ENCODE measurements at places on chromosomes 7 and 10. TPM values are rescaled to one million over a fixed set of nuclear protein-coding genes. Genes with fewer than 3 reads are reported as not detected.

Gene MYO1G
- total RNA-seq = 2.2 TPM

- peaks cover 25% of the 10 kb centered on the region for H3K4me1 ChIP-seq
- no peaks in the 10 kb centered on the region for H3K27me3 ChIP-seq
- H3K4me3 ChIP-seq = peak overlapping the region; percentile 69
- H3K27ac ChIP-seq = peak overlapping the region; percentile 94
These were observed 31.1 kb upstream of the TOMM7 start for GRCh38 chr7:22853674-22854157.

DNA sequence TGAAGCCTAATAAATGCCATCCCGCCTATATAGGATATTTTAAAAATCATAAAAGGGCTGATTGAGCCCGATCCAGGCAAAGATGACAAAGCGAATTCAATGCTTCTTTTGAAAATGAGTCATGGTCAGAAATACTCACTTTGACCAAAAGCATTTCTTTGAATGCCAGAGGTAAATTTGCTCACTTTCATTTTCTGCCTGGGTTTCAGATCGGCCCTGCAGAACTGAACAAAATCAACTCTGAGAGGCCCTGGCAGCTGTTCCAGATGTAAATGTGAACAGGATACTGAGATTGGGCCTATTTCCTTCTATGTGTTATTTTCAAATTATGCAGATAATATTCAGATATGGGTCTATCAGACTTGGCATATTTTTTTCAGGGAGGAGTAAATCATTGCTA, 114.8 kb upstream of the ARID5B start:
- peaks cover 7% of the 10 kb centered on the region for H3K4me1 ChIP-seq
- H3K4me3 ChIP-seq = no peak overlapping the region

GRCh38 chr7:112212571-112212970, 6.1 kb downstream of the ZNF277 start:
- H3K27ac ChIP-seq = peak overlapping the region; percentile 64
- no peak for DNase-seq
- H3K4me1 ChIP-seq = peaks cover 36% of the 10 kb centered on the region
- H3K27me3 ChIP-seq = no peaks in the 10 kb centered on the region
- H3K36me3 ChIP-seq = no peaks in the 10 kb centered on the region

- H3K36me3 ChIP-seq = peaks cover 27% of the 10 kb centered on the region
- no peaks in the 10 kb centered on the region for H3K4me1 ChIP-seq
- no peak overlapping the region for H3K27ac ChIP-seq
- no peak overlapping the region for H3K4me3 ChIP-seq
- H3K27me3 ChIP-seq = no peaks in the 10 kb centered on the region
- DNase-seq = no peak
These were observed 31.5 kb downstream of the CUL1 start for GRCh38 chr7:148729984-148730733.

DNA sequence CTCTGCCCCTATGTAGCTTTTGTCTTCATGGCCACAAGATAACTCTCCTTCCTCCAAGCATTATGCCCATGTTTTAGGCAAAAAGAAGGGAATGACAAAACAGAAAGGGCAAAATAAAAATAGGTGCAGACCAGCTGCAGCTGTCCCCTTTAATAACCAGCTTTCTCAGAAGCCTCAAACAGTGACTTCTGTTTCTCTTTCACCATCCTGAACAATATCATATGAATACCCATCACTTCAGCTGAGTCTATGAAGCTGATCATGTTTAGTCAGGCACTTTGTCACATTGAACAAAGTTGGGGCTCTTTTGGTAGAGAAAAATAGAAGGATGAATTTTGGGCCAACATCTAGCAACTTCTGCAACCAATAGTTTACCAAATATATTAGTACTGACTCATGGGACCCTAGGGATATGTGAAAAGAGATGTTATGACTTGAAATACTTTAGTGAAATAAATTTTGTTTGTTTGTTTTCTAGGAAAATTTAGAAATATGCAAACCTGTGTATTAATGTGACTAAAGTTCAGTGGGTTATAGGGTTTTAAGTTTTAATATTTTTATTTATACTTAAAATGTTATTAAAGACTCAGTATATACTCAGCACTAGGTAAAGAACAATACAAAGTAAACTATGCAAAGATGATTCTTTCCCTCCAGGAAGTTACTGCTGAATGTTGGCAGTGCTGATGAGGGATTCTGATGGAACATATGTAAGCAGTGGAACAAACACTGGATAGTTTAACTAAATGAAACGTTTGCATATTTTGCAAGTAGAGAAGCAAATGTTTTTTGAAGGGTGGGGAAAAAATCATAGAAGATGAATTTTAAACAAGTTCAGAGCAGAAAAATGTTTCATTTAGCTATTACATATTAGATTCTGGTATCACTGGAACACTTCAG, 133.7 kb downstream of the FOXP2 start:
- H3K27ac ChIP-seq = no peak overlapping the region
- DNase-seq = no peak
- H3K4me1 ChIP-seq = no peaks in the 10 kb centered on the region

DNA sequence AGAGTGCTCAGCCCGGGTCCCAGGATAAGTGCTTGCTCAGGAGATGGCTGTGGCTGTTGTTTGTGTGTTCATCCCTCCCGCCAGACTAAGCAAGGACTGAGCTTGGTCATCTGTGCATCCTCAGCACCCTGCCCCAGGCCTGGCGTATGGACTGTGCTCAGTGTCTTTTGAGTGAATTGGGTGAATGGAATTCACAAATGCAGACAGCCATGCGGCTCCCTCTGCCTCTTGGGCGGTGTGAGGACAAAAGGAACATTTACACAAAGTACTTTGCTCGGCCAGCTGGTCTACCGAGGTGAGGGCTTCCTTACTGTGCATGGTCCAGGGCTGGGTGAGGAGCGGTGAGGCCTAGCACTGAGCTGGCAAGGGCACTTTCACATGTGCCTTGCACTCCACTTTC, 120.2 kb downstream of the CDH23 start:
- H3K4me3 ChIP-seq = no peak overlapping the region
- DNase-seq = no peak
- no peaks in the 10 kb centered on the region for H3K4me1 ChIP-seq
- H3K36me3 ChIP-seq = no peaks in the 10 kb centered on the region

- peaks cover 20% of the 10 kb centered on the region for H3K4me1 ChIP-seq
- H3K4me3 ChIP-seq = no peak overlapping the region
- no peaks in the 10 kb centered on the region for H3K27me3 ChIP-seq
- H3K36me3 ChIP-seq = no peaks in the 10 kb centered on the region
- no peak overlapping the region for H3K27ac ChIP-seq
These were observed 53.0 kb downstream of the STEAP1B start for GRCh38 chr7:22447008-22447407.

Gene C10orf71
- 34.9 TPM for total RNA-seq

- no peaks in the 10 kb centered on the region for H3K4me1 ChIP-seq
- DNase-seq = no peak
- no peaks in the 10 kb centered on the region for H3K27me3 ChIP-seq
- H3K4me3 ChIP-seq = no peak overlapping the region
- H3K36me3 ChIP-seq = peaks cover 4% of the 10 kb centered on the region
These were observed 23.1 kb downstream of the SP4 start for GRCh38 chr7:21450941-21451340.

- H3K27me3 ChIP-seq = no peaks in the 10 kb centered on the region
- no peaks in the 10 kb centered on the region for H3K4me1 ChIP-seq
These were observed 73.5 kb downstream of the CTNNA3 start for GRCh38 chr10:67622511-67622910.

- no peaks in the 10 kb centered on the region for H3K27me3 ChIP-seq
- no peaks in the 10 kb centered on the region for H3K36me3 ChIP-seq
- DNase-seq = no peak
- no peak overlapping the region for H3K4me3 ChIP-seq
- H3K4me1 ChIP-seq = no peaks in the 10 kb centered on the region
These were observed 195.9 kb upstream of the LYZL2 start for GRCh38 chr10:30825495-30825894.

- H3K27me3 ChIP-seq = no peaks in the 10 kb centered on the region
- no peak for DNase-seq
- no peak overlapping the region for H3K27ac ChIP-seq
- no peaks in the 10 kb centered on the region for H3K4me1 ChIP-seq
These were observed 7.6 kb downstream of the COL13A1 start for GRCh38 chr10:69809318-69809717.

DNA sequence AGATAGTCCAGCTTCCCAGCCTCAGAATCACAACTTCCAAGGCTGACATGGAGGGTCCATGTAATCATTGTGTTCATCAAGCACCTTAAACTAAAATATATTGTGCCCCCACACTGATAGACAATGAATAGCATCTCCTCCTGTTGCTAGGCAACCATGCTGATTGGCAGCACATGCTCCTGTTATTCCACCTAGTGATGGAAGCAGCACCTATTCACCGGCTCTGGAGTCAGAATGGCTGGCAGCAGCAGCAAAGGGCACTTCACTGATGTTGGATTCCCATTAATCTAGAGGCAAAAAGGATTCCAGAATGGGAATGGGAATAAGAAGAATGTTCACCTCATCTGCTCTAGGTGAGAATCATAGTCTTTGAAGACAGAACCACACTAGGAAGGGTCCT, 55.0 kb downstream of the RELN start:
- H3K36me3 ChIP-seq = no peaks in the 10 kb centered on the region
- no peak overlapping the region for H3K4me3 ChIP-seq
- H3K27ac ChIP-seq = no peak overlapping the region
- no peaks in the 10 kb centered on the region for H3K4me1 ChIP-seq
- no peak for DNase-seq

GRCh38 chr7:28615091-28615490, 202.8 kb downstream of the CREB5 start:
- no peak overlapping the region for H3K4me3 ChIP-seq
- no peaks in the 10 kb centered on the region for H3K36me3 ChIP-seq
- no peaks in the 10 kb centered on the region for H3K27me3 ChIP-seq
- no peaks in the 10 kb centered on the region for H3K4me1 ChIP-seq

GRCh38 chr10:51112013-51112412, 37.7 kb downstream of the PRKG1 start:
- no peaks in the 10 kb centered on the region for H3K27me3 ChIP-seq
- no peak overlapping the region for H3K4me3 ChIP-seq
- H3K36me3 ChIP-seq = no peaks in the 10 kb centered on the region
- H3K4me1 ChIP-seq = no peaks in the 10 kb centered on the region
- no peak overlapping the region for H3K27ac ChIP-seq

GRCh38 chr10:62376071-62377025, 2.2 kb downstream of the ZNF365 start:
- DNase-seq = no peak
- no peaks in the 10 kb centered on the region for H3K27me3 ChIP-seq
- no peaks in the 10 kb centered on the region for H3K36me3 ChIP-seq
- H3K27ac ChIP-seq = no peak overlapping the region
- H3K4me1 ChIP-seq = peaks cover 33% of the 10 kb centered on the region
- H3K4me3 ChIP-seq = no peak overlapping the region

DNA sequence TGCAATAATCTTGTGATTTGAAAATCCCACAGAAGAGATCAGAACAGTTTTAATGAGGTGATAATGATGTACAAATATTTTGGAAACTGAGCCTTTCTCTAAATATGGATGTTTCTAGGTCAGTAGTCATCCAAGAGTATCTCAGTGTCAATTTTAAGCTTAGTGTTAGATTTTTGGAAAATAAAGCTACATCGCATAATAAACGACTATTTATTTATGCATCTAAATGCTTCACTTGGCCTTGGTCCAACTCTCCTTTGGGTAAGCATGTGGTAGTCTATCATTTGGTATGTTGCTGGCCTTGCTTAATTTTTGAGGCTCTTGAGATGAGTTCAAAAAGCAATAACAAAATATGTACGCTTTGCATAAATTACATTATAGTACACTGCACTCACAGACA, 5.4 kb upstream of the PPP1R9A start:
- no peak overlapping the region for H3K4me3 ChIP-seq
- no peak for DNase-seq
- no peaks in the 10 kb centered on the region for H3K36me3 ChIP-seq
- no peak overlapping the region for H3K27ac ChIP-seq
- no peaks in the 10 kb centered on the region for H3K4me1 ChIP-seq

Gene TMEM229A
- total RNA-seq = 1.1 TPM

Gene MSMB
- not detected for total RNA-seq

Gene LRRC4
- 2.9 TPM for total RNA-seq

DNA sequence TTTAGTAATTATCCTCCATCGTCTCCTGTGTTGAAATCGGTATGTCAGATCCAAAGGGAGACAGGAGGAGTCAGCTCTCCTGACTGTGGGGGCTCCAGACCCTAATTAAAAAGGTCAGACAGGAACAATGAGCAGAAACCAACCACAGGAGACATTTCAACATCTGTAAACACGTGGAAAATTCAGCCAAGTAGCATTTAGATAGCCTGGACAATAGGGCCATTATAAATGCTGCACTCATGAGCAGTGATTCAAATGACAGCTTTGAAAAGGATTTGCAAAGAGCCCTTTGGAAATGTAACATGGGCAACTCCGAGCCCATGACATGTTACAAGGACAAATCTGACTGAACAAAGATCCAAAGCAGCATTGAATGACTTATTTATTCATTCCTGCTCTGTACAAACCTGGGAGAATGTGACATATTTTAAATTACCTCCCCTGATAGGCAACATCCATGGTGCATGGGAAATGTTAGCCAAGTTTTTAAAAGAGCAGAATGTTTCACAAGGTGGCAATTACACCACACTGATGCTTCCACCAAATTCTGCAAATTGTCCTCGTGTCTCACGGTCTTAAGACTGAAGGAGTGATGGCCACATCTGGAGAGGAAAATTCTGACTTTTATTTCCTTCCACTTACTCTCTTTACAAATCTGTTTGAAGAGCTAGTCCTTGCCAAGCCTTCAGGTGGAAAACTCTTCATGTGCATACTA, 113.3 kb upstream of the KMT2E start:
- no peak for DNase-seq
- no peaks in the 10 kb centered on the region for H3K36me3 ChIP-seq
- H3K27me3 ChIP-seq = no peaks in the 10 kb centered on the region
- no peak overlapping the region for H3K27ac ChIP-seq
- H3K4me3 ChIP-seq = no peak overlapping the region

Gene SORCS1
- 1.6 TPM for total RNA-seq

DNA sequence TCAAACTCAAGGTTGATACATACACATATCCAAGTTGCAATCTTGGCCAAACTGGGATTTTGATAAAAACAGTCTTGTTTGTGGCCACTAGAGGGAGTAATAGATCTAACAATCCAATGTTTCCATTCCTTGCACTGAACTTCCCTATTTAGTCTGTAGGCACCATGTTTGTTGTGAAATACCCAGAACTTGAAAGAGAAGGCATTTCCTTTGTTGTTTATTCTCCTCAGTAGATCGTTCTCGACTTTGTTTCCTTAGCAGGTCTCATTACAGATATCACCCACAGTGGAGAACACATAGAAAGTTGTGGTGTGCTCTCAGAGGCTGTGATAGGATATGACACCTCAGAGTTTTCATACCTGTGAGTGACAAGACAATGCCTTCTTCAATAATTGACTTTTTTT, 70.3 kb upstream of the MXI1 start:
- no peak for DNase-seq
- H3K4me3 ChIP-seq = no peak overlapping the region
- peak overlapping the region; percentile 60 for H3K27ac ChIP-seq
- H3K36me3 ChIP-seq = peaks cover 14% of the 10 kb centered on the region

GRCh38 chr7:66804001-66804400, 63.5 kb downstream of the RABGEF1 start:
- no peak overlapping the region for H3K27ac ChIP-seq
- H3K4me1 ChIP-seq = no peaks in the 10 kb centered on the region
- peaks cover 75% of the 10 kb centered on the region for H3K36me3 ChIP-seq
- H3K4me3 ChIP-seq = no peak overlapping the region
- no peak for DNase-seq

Gene SEMA4G
- 3.4 TPM for total RNA-seq

Data from right atrium auricular region (tissue), 2 donors.